ENCODE measurements at places on chromosomes 11 and 22. TPM values are rescaled to one million over a fixed set of nuclear protein-coding genes. Genes with fewer than 3 reads are reported as not detected.

Gene PDE2A
- total RNA-seq, result 16.2 TPM

Gene VPREB1
- total RNA-seq, result 0.66 TPM

Gene A4GALT
- total RNA-seq, result 9.8 TPM

Gene MB
- total RNA-seq, result 39.8 TPM

Gene C11orf16
- not detected for total RNA-seq

Gene KIF18A
- total RNA-seq, result 8.7 TPM

Gene GSTT2
- total RNA-seq, result not detected

Gene OTOG
- total RNA-seq, result not detected

Gene CLCF1
- 2.9 TPM for total RNA-seq

Gene KCNJ11
- 5.2 TPM for total RNA-seq

Gene LIPT2
- 5.9 TPM for total RNA-seq

Gene EHF
- total RNA-seq, result 46.2 TPM

Gene RAG2
- total RNA-seq, result 0.49 TPM

Gene P2RY6
- total RNA-seq, result 0.44 TPM

Gene PSMA1
- 96.6 TPM for total RNA-seq
